ENCODE measurements at places on chromosomes 1 and 21.

- DNase-seq, result no peak
Measured at GRCh38 chr1:36802018-36802417, 232.3 kb downstream of the GRIK3 start.

GRCh38 chr1:159705251-159705903, 9.0 kb downstream of the CRP start:
- no peak for DNase-seq

DNA sequence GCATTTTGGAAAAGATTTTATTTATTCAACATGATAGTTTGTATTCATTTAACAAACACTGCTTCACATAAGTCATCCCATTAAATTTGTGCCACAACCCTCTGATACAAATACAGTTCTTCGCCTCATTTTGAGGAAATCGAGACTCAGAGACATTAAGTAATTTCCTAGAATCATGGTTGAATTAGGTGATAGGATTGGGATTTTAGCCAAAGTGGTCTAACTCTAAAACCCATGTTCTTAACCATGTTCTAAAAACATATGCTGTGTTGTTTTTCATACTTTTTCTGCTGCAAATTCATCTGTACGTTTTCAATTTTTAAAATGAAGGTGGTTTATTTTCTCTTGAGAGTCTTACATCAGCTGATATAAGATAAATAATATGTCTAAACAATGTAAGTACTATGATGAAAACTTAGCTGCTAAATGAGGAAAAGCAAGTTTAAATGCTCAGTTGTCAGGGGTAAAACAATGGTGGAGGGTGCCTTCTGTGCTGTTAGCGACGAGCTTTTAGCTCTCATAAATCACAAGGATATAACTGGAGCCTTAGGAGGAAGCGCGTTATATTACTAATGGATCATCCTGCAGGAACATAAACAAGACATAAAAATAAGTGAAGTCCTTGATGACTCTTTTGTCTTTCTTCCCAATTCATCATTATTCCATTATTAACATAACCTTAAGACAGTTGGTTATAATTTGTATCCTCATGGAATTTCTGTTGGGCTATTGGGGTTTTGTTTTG, 97.7 kb downstream of the CACHD1 start:
- no peak for DNase-seq

DNA sequence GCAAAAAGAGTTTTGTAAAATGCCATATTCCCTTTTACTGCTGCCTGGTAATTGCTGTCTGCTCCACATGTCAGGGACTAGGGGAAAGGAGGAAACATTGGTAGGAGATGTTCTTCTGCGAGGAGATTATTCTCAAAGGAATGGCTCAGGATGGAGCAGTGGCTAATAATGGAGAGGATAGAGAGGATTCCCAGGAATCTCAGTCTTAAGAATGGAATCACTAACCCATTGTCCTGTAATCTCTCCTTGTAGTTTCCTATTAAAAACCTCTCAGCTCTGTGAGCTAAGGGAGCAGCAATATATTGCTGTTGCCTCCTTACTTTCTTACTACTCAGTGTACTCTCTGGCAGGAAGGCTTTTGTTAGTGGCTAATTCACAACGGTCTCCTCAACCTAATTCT, 175.4 kb downstream of the HS2ST1 start:
- DNase-seq, result no peak

DNA sequence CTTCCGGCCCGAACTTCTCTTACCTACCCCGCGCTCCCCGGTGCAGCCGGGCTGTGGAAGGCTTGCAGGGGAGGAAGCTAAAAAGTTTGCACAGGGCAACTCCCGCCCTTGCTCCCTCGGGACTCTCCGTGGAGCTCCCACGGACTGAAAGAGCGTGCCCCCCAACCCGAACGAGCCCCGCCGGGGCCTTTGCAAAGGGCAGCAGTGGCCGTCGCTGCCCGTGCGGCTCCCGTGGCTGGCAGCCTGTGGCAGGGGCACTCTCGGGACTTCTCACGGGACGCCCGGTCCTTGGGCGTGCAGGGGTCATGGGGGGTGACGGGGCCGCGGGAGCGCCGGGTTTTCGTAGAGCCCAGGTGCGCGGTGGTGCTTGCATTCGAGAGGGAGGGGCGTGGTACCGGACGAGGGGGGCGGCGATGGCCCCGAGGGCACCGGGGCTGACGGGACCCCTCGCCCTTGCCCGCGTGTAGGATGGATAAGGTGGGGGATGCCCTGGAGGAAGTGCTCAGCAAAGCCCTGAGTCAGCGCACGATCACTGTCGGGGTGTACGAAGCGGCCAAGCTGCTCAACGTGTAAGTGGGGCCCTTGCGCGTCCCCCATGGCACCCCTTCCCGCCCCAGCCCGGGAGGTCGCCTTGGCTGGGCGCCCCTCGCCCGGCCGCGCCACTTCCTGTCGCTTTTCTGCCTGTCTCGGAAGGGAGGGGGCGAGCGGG, 711 bp downstream of the GADD45A start:
- peak; percentile 59 for DNase-seq

- peak; percentile 93 for DNase-seq
Measured at GRCh38 chr1:65254320-65255034, 54.9 kb upstream of the DNAJC6 start.

DNA sequence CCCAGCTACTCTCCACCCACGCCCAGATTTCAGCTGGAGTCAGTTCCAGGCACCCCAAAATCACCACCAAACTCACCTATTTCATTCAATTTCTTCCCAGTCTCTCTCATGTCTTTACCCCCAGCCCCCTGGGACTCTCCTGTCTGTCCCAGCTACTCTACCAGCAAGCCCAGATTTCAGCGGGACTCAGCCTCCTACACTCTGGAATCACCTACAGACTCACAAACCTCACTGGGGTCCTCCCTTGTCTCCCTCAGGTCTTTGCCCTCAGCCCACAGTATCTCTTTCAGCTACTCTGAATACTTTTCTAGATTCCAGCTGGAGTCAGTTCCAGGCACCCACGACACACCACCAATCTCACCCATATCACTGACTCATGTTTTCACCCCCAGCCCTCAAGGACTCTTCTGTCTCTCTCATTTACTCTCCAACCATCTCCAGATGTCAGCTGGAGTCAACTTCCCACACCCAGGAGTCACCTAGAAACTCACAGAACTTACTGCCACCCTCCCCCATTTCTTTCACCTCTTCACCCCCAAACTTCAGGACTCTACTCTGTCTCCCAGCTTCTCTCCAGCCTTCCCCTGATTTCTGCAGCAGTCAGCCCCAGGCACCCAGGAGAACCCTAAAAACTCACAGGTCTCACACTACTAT, 1529.3 kb upstream of the TPTE start:
- DNase-seq, result peak; percentile 84

DNA sequence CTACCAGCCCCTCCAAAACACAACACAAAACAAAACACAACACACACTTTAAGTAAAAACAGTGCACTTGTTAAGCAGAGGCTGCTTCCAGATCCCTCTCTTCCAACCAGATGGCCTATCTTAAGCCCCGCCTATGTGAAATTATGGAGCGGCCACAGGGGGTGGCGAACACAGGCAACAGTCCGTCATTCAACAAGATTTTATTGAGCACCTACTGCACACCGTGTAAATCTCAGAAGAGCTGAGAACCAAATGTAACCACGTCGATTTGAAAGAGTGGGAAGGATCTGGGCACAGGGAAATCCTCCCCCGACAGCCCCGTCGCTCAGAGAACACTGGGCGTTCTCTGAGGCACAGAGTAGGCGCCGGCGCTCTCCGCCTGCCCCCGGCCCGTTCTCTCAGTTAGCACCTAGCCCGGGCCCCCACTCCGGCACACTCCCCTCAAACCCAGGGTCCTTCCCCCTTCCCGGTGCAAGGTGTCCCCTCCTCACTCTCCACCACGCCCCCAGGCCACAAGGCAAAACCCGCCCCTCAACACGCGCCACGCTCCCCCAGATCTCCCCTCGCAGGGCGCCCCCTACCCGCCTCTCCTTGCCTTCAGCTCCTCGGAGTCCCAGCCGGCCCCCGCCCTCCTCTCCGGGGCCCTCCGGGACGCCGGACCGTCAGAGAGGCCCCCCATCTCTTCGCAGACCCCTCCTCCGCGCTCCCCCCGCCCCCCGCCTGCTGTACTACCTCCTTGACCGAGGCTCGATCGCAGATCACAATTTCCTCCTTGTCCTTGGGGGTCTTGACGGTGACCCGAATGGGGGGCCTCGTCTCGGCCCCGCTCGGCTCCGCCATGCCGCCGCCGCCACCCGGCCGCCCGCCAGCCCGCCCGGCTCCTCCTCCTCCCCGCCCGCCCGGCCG, 483 bp downstream of the UBQLN4 start:
- peak; percentile 81 for DNase-seq

GRCh38 chr1:202965422-202965821, 1.6 kb downstream of the CYB5R1 start:
- no peak for DNase-seq

DNA sequence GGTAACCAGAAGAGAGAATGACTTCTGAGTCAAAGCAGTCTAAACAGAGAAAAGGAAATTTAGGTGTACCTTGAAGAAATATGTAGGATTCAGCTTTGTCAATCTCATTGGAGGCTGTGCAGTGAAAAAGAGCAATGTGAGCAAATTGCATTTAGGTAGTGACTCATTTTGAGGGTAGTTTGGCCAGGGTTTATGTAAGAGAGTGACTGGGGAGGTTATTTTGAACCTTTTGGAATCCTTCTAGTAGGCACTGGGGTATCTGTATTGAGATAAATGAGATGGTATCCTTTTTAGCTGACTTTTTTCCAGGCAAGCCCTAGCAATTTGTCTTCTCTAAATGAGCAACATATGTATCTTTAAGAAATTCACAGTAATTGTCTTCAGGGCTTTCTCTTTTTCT, 95.9 kb downstream of the DISP1 start:
- no peak for DNase-seq

- no peak for DNase-seq
Measured at GRCh38 chr1:3650248-3651025, 534 bp upstream of the WRAP73 start.

DNA sequence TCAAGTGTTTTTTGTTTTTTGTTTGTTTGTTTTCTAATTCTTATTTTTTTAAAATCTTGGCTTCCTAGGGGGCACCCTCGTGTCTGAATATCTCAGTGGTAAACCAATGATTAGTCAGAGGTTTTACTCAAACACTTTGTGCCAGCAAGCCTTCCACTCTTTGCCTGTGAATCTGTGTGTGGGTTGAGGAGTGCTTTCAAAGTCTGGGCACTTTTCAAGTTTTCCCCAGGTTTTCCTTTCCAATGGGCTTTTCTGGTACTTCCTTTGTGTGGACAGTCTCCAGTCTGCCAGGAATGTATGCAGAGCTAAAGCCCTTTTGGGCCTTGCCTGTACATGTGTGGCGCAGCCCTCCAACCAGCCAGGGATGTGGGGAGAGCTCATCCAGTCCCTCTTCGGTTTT, 9.7 kb upstream of the PPIE start:
- no peak for DNase-seq

- DNase-seq, result no peak
Measured at GRCh38 chr1:162179121-162179520, 109.6 kb downstream of the NOS1AP start.

- no peak for DNase-seq
Measured at GRCh38 chr21:42124826-42125570, 53.9 kb downstream of the UMODL1 start.

- DNase-seq, result peak; percentile 54
Measured at GRCh38 chr1:155983191-155984024, 5.1 kb upstream of the ARHGEF2 start.

- DNase-seq, result no peak
Measured at GRCh38 chr1:11072216-11072917, 12.5 kb upstream of the SRM start.

- peak; percentile 74 for DNase-seq
Measured at GRCh38 chr1:177948336-177948972, 21.4 kb downstream of the SEC16B start.

- DNase-seq, result no peak
Measured at GRCh38 chr1:184915463-184916090, 58.7 kb downstream of the NIBAN1 start.

DNA sequence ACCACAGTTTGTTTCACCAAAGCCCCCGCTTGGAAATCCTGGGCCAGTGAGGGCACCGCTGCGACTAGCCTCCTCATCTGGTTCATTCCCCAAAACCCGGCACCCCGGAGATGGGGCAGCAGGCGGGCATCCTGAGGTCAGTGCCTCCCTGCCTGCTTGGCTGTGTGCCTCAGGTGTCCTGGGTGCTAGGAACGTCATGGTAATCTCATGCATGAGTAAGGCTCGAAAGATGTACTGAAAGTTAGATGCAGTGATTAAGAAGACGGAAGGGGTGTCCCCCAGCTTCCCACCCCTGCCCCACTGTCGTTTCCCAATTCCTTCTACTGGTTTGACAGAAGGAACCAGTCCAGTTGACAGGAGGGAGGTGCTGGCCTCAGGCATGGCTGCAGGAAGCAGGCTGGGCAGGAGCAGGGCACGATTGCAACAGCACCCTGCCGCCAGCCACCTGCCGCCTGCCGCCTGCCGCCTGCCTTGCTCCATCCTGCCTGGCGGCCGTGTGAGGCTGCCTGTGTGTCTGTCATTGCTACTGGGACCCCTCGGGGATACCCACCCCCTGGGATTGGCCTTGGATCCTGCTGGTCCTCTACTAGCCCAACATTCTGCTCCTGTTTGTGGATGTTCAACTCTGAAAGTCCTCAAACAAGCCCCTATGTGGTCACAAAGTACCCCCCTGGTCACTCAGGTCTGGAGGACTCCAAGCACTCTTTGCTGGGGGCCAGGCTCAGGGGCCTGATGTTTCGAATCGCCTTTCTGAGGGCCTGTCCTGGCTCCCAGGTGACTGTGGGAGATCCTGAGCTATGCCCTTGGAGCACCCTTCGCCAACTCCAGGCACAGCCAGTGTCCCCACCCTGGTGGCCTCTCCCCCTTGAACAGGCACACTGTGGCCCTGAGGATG, 73.0 kb upstream of the IFFO2 start:
- peak; percentile 48 for DNase-seq

DNA sequence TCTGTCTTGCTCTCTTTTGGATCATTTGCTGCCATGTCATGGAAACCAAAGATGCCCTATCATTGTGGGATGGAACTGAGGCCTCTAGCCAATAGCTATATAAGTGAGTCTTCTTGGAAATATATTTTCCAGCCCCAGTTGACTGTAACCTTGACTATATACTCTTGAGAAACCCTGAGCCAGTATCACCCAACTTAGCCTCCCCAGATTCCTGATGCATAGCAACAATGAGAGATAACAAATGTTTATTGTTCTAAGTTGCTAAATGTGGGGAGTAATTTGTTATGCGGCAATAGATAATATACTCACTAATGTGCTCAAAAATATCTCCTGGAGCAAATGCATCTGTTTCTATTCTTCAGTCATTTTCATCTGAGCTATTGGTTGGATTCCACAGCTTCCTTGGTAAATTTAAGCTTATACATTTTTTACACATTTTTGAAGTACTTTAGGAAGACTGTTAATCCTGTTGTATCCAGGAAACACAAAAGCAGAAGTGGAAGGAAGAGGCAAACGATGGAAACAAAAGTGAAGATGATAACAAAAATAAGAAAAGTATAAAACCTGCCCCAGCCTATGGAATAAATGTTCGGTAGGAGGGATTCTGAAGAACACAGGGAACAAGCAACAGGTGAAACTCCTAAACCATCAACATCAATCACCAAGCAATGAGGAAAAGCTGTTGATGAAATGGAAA, 6.3 kb upstream of the SRRM1 start:
- DNase-seq, result no peak

GRCh38 chr21:36700295-36700970, 1.5 kb downstream of the SIM2 start:
- peak; percentile 31 for DNase-seq

- DNase-seq, result peak; percentile 65
Measured at GRCh38 chr1:63557365-63557987, 34.2 kb downstream of the EFCAB7 start.

GRCh38 chr1:212254853-212255363, 30.3 kb upstream of the PPP2R5A start:
- no peak for DNase-seq

GRCh38 chr1:45172005-45172404, 34.4 kb downstream of the ZSWIM5 start:
- DNase-seq, result peak; percentile 43

GRCh38 chr1:70256664-70257063, 35.5 kb downstream of the SRSF11 start:
- no peak for DNase-seq
